ENCODE measurements at places on chromosomes 6 and 20.

- no peak for DNase-seq
Measured at GRCh38 chr6:113930183-113930582, 40.8 kb downstream of the HDAC2 start.

- DNase-seq: no peak
Measured at GRCh38 chr6:108446629-108447150, 114.0 kb upstream of the FOXO3 start.

DNA sequence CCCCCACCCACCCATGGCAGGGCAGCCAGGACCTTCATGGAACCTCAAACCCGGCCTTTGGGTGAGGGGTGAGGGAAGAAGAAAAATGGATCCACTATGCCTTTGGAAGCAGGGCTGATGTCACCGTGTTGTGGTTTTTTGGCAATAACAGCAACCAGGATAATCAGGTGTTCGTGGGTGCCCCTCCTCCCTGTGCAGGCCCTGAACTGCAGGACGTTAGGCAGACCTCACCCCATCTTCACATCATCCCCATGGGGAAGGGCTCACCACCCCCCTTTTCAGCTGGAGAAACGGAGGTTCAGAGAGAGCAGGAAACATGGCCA lies 3.6 kb downstream of the GABRR2 start:
- DNase-seq: no peak

DNA sequence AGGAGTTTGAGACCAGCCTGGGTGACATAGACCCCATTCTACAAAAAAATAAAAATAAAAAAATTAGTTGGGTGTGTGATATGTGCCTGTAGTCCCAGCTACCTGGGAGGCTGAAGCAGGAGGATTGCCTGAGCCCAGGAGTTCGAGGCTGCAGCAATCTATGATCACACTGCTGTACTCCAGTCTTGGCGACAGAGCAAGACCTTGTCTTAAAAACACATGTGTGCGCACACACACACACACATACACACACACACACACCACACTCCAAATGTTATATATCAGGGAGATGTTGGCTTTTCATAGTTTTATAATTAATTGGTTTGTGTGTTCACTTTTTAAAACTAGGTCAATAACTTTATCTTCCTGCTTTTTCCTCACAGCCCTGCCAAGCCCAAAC lies 110.5 kb downstream of the RTN4IP1 start:
- DNase-seq: no peak

- DNase-seq: no peak
Measured at GRCh38 chr6:42781546-42781795, 381 bp upstream of the BICRAL start.

GRCh38 chr6:102581378-102582124 lies 1188.0 kb downstream of the GRIK2 start:
- no peak for DNase-seq

GRCh38 chr20:48387675-48388074 lies 440.1 kb downstream of the PREX1 start:
- DNase-seq: no peak

- no peak for DNase-seq
Measured at GRCh38 chr6:71197780-71198179, 90.8 kb upstream of the OGFRL1 start.

GRCh38 chr20:949717-950116 lies 33.6 kb upstream of the ANGPT4 start:
- no peak for DNase-seq

DNA sequence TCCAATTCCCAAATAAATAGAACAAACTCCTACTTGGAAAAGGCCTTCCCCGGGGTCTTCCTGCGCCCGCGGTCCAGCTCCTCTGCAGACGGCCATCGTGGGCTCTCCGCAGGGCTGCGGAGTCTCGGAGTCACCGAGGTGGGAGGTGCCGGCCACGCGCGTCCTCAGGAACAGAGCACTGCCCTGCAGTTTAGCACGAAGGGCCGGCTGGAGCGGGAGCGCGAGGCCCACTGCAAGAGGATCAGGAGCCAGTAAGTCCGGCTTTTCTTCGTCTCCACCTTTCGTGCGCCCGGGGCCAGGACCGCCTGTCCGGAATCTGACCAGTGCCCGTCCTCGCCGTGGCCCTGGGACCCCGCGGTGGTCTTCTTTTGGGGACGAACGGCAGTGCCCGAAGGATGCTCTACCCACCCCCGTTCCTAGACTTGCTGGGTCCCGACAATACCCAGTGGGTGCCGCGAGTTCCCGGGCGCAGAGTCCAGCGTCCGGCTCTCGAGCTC lies 1.4 kb downstream of the BHLHE23 start:
- DNase-seq: no peak

GRCh38 chr6:39072830-39073229 lies 24.2 kb downstream of the GLP1R start:
- DNase-seq: no peak

DNA sequence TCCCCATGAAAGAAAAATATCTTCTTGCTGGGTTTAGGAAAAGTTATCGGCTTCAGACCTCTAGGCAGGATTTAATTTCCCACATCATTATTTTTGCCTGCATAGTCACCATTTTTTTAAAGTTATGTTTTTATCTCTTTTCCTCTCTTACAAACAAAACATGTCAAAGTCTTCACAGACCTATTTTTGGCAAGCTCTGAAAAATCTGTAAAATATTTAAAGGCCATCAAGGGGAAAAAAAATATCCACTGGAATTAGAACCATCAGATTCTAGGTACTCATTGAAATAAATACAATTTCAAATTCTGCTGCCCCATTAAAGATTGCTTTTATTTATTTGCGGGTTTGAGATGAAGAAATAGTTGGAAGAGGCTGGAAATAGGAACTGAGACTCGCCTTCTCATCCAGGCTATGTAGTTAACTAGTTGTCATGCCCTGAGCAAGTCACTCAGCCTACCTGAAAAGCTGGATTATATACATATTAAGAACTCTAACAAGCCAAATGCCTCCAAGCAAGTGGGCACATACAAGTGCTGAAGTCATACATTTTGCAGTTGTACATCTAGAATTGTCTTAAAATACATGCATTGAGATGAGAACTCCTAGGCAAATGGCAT lies 101.7 kb upstream of the SASH1 start:
- no peak for DNase-seq

GRCh38 chr6:141152951-141153350 lies 979.8 kb upstream of the GJE1 start:
- no peak for DNase-seq

GRCh38 chr20:54491506-54491905 lies 16.1 kb downstream of the DOK5 start:
- peak; percentile 26 for DNase-seq

GRCh38 chr6:169966312-169967181 lies 215.1 kb downstream of the ERMARD start:
- DNase-seq: no peak

GRCh38 chr6:64330694-64331307 lies 695.2 kb downstream of the PHF3 start:
- peak; percentile 37 for DNase-seq

DNA sequence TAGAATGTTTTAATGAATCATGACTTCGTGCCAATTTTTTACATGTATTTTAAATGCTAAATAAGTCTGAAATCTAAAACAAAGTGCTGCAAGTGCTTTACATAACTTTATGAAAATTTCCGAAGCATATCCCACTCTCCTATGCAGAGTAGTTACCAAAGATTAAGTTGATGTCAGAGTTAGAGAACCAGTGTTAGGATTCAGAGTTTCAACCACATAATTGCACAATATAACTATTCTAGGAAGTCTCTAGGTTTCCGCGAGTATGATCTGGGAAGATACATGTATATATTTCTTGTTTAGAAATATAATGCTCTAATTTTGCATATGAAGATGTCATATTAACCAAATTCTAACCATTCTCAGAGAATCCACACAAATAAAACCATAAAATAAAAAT lies 74.8 kb downstream of the ASCC3 start:
- DNase-seq: no peak

- no peak for DNase-seq
Measured at GRCh38 chr20:35125753-35126152, 21.4 kb downstream of the EDEM2 start.

DNA sequence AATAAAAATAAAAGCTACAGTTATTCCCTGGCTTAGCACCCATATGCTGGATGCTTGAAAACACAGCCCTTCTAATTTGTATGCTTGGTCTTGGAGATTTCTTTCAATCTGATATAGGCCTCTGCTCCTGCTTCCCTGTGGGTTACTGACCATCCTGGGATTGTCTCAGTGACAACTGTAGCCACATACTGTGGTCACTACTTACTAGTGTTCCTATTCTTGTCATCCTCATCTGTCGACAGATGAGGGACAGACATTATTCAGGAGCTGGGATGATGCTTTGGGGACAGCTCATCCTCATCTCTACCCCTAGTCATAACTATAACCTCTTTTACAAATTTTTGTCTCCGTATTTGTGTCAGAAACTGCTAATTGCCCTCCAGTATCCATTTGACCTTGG lies 388.9 kb upstream of the MAP3K7 start:
- no peak for DNase-seq

GRCh38 chr20:13271098-13271497 lies 50.0 kb downstream of the ISM1 start:
- DNase-seq: no peak

GRCh38 chr6:45655745-45656476 lies 278.2 kb upstream of the SUPT3H start:
- no peak for DNase-seq

DNA sequence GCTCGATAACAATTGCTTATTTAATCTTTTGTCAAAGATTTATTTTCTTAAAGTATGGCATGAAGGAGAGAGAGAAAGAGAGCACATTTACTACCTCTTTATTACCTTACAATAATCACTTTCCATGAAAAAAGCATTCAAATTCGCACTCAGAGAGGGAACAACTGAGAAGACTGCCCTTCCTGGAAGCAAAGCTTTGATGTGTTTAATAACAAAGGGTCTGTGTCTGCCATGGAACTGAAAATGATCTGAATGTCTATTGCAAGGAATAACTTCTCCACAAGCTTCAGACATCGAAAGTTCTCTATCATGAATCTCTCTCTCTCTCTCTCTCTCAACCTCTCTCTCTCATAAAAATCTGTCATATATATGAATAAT lies 308.9 kb downstream of the HDGFL1 start:
- DNase-seq: no peak

- no peak for DNase-seq
Measured at GRCh38 chr20:20231528-20232298, 136.2 kb upstream of the INSM1 start.

DNA sequence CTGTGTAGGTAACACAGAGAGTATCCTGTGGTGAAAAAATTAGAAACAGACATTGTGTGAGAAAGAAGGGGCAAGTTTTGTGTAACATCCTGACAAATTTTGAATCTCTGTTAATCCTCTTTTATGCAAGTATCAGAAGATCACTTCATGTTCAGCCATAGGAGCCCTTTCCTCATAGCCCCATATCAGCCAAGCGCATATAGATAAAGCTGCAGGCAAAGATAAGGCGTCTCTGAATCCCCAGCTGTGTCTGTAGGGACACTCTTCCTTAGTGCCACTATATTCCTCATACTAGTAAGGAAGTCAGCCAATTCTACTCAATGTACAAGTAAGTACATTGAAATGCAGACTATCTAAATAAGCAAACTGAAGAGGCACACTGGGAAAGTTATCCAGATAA lies 22.3 kb downstream of the HTR1E start:
- DNase-seq: no peak

DNA sequence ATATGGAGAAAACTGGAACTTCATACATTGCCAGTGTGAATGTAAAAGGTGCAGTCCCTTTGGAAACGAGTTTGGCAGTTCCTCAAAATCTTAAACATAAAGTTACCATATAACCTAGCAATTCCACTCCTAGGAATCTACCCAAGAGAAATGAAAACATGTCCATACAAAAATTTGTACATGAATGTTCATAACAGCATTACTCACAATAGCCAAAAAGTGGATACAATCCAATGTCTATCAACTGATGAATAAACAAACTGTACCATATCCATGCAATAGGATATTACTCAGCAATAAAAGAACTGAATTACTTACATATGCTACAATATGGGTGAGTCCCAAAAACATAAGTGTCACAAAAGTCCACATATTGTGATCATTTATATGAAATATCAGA lies 48.7 kb upstream of the ERVFRD-1 start:
- DNase-seq: no peak

- no peak for DNase-seq
Measured at GRCh38 chr6:87908978-87909811, 138.4 kb upstream of the SPACA1 start.

DNA sequence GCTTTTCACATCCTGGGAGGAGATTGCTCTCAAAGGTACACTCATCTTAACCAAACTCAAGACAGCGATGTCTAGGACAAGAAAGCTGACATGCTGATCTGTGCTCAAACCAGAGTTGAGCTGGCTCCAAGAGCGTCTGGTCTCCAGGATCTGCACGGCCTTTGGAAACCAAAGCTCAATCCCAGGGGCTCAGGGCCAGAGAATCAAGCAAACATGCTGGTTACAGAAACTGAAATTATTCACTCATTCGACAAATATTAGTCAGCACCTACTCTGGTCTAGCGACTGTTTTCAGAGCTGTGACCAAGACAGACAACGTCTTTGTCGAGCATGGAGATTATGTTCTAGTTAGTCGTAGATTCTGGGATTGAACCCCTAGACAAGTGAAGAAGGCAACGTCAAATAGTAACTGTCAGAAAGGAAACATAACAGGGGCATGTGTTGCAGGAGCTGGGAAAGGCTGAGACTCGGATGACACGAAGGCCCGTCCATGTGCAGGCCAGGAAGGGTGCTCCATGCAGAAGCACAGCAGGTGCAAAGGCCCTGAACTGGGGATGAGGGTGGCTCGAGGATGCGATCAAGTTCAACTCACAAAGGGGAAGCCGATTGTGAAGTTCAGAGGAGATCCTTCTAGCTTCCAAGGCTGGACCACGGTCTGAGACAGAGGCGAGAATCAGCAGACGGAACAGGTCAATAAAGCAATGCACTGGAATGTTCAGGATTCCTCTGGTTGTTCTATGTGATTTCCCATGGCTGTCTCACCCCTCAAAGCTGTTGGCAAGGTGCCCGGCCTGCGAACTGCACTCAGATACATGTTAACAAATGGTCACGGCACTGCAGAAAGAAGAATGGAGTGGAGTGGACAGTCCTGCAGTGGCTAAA lies 12.5 kb upstream of the PCK1 start:
- DNase-seq: no peak

- DNase-seq: no peak
Measured at GRCh38 chr20:21074605-21075336, 31.4 kb downstream of the LINC00237 start.

DNA sequence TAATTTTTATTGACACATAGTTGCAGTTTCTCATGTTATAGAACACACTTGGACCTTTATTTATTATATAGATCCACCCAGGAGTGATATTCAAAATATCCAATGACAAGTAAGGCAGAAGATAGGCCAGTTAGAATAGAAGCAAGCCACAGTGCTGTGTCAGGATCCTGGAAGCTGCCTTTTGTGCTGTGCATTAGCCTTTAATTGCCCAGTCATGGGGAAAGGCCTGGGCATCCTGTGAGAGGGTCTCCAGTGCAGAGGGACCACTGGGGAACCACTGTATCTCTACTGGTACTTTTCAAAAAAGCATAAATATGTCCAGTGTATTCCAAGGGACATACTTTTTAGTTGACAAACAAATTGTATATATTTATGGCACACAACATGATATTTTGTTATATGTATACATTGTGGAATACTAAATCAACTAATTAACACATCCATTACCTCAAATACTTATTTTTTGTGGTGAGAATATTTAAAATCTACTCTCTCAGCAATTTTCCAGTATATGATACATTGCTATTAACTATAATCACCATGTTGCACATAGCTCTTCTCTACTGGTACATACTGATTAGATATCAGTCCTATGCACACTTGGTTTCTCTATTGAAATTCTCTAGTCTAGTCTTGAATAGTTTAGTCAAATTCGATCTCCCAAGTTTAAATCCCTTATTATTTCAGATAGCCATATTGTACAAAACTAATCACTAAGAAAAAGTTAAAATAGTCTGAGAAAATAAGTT lies 59.5 kb downstream of the CDC40 start:
- no peak for DNase-seq

- no peak for DNase-seq
Measured at GRCh38 chr20:51404297-51405060, 138.0 kb downstream of the NFATC2 start.

Measured in femur (tissue), 1 donor.